ENCODE measurements at places on chromosomes 11 and 22.
A peak's percentile ranks its signal among the peaks of the same experiment; 100 is the strongest.

GRCh38 chr11:67614730-67615714 is 8.3 kb downstream of the NDUFV1 start:
- peak overlapping the region; percentile 89 for H3K27ac ChIP-seq
- DNase-seq: peak; percentile 54
- peaks cover 29% of the 10 kb centered on the region for H3K36me3 ChIP-seq
- H3K4me1 ChIP-seq: peaks cover 22% of the 10 kb centered on the region

- no peaks in the 10 kb centered on the region for H3K27me3 ChIP-seq
- H3K36me3 ChIP-seq: no peaks in the 10 kb centered on the region
These were observed 219.1 kb upstream of the ARHGAP42 start for GRCh38 chr11:100467821-100468508.

DNA sequence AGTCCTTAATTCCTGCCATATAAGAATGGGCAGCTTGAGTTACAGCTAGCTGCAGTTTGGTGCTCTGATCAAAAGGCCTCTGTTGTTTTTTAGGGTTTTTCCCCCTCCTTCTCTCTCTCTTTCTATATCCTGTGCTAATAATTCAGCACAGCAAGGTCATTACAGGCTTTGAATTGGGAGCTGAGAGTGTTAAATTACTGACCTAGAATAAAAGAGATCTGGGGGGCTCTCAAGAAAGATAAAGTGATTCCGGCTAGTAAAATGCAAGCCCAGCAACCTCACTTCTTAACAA is 84.9 kb downstream of the CSTPP1 start:
- H3K36me3 ChIP-seq: no peaks in the 10 kb centered on the region
- H3K27ac ChIP-seq: no peak overlapping the region
- DNase-seq: no peak
- H3K4me3 ChIP-seq: no peak overlapping the region
- H3K4me1 ChIP-seq: no peaks in the 10 kb centered on the region
- no peaks in the 10 kb centered on the region for H3K27me3 ChIP-seq

- no peaks in the 10 kb centered on the region for H3K4me1 ChIP-seq
- no peak for DNase-seq
- H3K4me3 ChIP-seq: no peak overlapping the region
- no peaks in the 10 kb centered on the region for H3K36me3 ChIP-seq
- no peaks in the 10 kb centered on the region for H3K27me3 ChIP-seq
These were observed 53.4 kb downstream of the XRRA1 start for GRCh38 chr11:74895340-74896116.

DNA sequence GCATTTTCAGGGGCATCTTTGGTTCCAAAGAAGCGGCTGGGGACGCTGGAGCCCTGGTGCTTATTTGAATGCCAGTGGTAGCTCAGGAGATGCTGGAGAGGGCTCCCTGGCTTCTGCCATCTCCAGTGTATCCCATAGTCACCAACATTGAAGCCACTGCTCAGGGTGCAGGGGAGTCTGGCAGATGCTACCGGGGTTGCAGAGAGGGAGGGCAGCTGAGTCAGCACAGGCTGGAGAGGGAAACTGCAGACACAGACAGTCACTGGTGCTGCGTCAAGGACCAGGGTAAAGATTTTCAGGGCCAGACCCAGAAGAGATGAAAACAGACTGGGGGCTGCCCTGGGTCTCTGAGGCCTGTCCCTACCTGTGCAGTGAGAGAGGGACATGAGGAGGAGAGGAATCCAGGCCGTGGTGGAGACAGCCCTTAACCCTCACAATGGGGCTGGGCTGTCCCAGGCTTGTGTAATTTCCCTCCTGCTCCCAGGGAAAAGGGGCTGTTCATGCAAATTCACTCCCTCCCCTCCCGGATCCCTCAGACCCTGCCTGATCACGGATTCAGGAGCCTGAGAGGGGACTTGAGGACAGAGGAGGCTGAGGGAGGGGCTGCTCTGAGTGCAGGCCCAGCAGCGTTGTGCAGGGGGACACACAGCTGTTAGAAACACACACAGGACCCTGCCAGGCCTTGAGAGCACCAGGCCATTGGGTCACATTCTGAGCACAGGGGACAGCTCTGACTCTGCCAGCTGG is 126.9 kb upstream of the GRK3 start:
- no peak for DNase-seq
- no peaks in the 10 kb centered on the region for H3K27me3 ChIP-seq
- no peaks in the 10 kb centered on the region for H3K36me3 ChIP-seq

All from upper lobe of left lung (tissue), 6 donors.